Naive thymus-derived CD4-positive, alpha-beta T cell (primary cell): ENCODE measurements at places on chromosomes 16 and 17. TPM values are rescaled to one million over a fixed set of nuclear protein-coding genes. Genes with fewer than 3 reads are reported as not detected.

KRTAP2-3 gene
- polyA plus RNA-seq, result not detected

SECTM1 gene
- 1.5 TPM for polyA plus RNA-seq

GRCh38 chr17:13931800-13932460 is 137.4 kb upstream of the COX10 start:
- DNase-seq, result no peak

DNA sequence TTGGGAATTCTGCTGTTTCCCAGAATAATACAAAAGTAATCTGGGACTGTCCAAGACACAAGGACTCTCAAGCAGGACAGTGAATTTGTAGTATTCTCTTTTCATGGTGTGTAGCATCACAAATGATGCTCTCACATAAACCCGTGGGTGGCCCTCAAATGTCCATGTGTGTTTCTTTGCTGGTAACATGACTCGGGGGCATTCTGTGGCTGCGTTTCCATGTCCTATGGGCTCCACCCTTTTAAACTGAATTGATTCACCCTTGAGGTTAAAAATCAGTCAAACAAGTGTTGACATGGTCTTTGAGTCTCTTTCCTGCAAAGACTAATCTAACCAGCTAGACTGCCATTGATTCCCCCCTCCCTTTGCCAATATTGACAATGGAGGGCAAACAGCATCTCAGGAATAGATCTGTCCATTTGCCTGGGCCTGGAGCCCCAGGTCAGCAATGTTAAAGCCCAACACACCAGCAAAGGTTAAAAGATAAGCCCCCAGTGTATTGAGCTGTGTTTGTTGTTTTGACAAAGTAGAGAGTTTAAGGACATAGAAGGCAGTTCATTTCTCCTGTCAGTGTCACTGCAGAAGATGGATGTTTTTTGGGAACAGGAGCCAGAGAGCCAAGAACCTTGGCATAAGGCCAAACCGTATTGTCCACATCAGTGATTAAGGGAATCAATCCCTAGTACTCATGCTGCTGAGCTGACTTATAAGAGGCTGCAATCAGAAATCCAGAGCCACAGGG is 117.1 kb upstream of the COX10 start:
- no peak for DNase-seq

GRCh38 chr17:36468903-36469635 is 17.4 kb upstream of the ZNHIT3 start:
- no peak for DNase-seq

DNA sequence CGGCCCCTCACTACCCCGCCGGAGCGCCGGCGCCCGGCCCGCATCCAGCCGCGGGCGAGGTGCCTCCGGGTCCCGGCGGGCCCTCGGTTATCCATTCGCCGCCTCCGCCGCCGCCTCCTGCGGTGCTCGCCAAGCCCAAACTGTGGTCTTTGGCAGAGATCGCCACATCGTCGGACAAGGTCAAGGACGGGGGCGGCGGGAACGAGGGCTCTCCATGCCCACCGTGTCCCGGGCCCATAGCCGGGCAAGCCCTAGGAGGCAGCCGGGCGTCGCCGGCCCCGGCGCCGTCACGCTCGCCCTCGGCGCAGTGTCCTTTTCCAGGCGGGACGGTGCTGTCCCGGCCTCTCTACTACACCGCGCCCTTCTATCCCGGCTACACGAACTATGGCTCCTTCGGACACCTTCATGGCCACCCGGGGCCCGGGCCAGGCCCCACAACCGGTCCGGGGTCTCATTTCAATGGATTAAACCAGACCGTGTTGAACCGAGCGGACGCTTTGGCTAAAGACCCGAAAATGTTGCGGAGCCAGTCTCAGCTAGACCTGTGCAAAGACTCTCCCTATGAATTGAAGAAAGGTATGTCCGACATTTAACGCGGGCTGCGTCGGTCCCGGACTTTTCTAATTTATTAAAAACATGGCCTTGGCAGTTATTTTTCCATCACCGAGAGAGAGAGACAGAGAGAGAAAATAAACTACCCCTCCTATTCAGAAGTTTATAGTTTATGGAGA is 2.8 kb downstream of the IRX5 start:
- no peak for DNase-seq

DNA sequence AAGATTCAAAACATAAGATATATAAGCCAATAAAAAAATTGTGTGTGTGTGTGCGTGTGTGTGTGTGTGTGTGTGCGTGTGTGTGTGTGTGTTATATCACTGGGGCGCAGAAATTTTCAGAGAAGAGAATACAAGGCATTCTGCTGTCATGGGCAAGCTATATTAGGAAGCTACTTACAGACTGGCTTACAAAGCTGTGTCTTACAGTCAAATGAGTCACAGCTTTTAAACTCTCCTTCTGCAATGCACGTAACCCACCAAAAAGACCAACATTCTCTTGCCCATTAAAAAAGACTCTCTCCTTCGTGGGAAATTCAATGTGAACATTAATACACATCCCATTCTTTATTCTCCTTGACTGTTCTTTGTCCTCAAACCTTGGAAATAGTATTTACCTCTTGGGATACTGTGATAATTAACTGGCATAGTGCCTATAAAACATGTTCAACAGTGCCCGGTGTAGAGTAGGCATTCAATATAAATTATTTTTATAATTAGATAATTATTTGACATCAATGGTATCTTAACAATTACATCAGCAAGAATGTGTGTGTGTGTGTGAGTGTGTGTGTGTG is 860.4 kb upstream of the SOX9 start:
- no peak for DNase-seq

PPY gene
- not detected for polyA plus RNA-seq

GRCh38 chr16:69712277-69712676 is 14.1 kb downstream of the NQO1 start:
- no peak for DNase-seq

GRCh38 chr17:27566671-27567562 is 64.1 kb upstream of the LGALS9 start:
- DNase-seq, result no peak

DPEP1 gene
- polyA plus RNA-seq, result not detected

GOSR2 gene
- 58.7 TPM for polyA plus RNA-seq

GRCh38 chr16:66344533-66345145 is 21.9 kb upstream of the CDH5 start:
- no peak for DNase-seq

ARHGDIG gene
- not detected for polyA plus RNA-seq

GRCh38 chr17:82531431-82531881 is 11.9 kb downstream of the FOXK2 start:
- no peak for DNase-seq

KRT40 gene
- polyA plus RNA-seq, result not detected

DNA sequence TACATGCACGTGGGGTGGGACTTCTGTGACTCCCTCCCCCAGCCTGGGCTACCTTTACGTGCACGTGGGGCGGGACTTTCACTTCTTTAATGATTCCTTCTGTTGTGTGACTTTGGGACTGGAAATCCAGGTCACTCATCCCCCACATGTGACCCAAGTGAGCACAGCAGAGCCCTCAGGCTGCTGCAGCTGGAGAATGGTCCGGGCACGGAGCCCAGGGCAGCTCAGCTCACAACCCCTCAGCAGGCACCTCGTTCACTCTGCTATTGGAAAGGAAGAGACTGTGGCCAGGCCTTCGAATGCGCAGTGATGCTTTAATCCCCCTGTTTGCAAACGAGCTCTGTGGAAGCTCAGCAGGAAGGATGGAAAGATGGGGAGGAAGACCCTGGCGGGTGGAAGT is 14.7 kb downstream of the DBNDD1 start:
- no peak for DNase-seq

DNA sequence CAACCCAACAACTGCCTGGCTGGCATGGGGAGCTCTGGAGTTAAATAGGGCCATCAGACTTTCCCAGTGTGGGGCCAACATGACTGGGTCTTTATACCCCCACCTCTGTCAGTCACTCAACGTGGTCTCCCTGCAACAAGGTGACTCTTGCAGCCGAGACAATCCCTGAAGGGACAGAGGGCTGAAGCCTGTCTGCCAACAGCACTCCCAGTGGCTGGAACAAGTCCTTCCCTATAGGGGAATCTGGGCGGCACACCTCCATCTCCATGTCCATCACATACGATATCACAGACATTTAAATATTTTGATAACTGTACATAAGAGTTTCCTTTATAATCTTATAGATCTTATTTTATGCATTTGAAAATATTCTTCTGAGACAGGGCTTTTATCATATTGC is 4.8 kb upstream of the MAPT start:
- DNase-seq, result no peak

DNA sequence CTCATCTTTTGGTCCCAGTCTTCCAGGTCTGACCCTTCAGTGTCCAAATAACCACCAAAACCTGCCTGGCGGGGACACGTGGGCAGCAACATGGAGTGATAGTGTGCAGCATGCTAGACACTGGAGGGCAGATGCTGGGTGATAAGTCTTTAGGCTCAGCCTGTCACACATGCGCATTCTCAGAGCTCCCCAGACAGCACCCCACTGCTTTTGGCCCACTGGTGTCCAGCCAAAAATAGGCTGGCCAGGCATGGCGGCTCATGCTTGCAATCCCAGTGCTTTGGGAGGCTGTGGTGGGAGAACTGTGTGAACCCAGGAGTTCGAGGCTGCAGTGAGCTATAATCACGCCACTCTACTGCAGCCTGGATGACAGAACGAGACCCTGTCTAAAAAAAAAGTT is 12.3 kb downstream of the GINS2 start:
- no peak for DNase-seq
